ENCODE measurements at places on chromosomes 4 and X.

DNA sequence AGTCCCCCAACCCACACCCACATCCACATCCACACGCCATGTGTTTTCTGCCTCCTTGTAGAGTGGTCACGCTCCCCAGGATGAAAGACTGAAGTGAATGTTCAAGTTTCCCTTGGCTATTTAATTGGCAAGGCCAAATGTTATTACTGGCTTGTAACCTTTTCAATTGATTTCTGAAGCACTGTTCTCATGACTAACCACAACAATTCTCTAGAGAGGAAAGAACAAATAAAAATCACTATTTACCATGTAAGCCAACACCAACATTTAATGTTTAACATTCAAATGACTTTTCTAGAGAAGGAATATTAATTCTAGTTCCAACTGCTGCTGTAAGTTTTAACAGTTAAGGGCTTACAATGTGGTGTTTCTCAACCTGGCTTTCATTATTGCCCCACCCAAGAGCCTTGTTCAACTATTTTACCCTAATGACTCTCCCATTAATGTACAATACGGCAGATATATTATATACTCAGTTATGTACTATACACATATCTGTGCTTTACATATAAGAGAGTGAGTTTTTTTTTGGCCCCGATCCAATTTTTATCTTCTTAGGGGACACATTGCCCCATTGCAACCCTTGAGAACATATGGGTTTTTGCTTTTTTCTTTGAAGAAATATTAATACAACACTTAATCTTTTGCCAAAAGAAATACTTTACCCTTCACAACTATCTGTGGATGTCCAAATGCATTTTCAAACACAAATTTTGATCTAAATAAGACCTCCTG lies 46.5 kb downstream of the RELL1 start:
- DNase-seq: no peak

- no peak for DNase-seq
Observed at GRCh38 chr4:162707962-162708361, 458.7 kb downstream of the NAF1 start.

GRCh38 chr4:187934766-187935165 lies 60.8 kb upstream of the ZFP42 start:
- no peak for DNase-seq

- DNase-seq: peak; percentile 27
Observed at GRCh38 chrX:16445166-16445752, 204.7 kb upstream of the S100G start.

- DNase-seq: no peak
Observed at GRCh38 chr4:52791936-52792335, 40.7 kb upstream of the ERVMER34-1 start.

DNA sequence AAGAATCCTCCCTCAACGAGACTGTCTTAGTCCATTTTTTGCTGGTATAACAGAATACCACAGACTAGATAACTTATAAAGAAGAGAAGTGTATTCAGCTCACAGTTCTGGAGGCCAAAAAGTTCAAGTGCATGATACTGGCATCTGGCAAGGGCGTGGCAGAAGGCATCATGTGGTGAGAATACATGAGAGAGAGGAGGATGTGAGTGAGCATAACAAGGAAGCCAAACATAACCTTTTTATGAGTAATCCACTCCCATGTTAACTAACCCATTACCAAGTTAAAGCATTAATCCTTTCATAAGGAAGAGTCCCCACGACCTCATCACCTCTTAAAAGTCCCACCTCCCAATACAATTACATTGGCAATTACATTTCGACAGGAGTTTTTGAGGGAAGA lies 504.6 kb downstream of the IQCM start:
- DNase-seq: no peak

All from activated naive CD4-positive, alpha-beta T cell treated with Interleukin-2 at 50 U/mL for 16 hours (primary cell).